ENCODE measurements at places on chromosomes 2 and 18.
A peak's percentile ranks its signal among the peaks of the same experiment; 100 is the strongest.

GRCh38 chr2:33298233-33298632 lies 178.2 kb upstream of the RASGRP3 start:
- no peak for DNase-seq

DNA sequence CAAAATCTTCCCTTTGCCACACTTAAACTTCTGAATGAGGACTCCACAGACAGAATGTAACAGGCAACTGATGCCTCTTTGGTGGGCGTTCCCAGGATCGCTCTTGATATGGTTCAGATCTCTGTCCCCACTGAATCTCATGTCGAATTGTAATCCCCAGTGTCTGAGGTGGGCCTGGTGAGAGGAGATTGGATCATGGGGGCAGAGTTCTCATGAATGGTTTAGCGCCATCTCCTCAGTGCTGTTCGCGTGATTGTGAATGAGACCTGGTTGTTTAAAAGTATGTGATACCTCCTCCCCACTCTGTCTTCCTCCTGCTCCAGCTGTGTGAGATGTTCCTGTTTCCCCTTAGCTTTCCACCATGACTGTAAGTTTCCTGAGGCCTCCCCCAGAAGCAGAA lies 111.1 kb upstream of the SLC66A3 start:
- DNase-seq: no peak

GRCh38 chr2:114373591-114373990 lies 68.8 kb upstream of the DPP10 start:
- DNase-seq: no peak

DNA sequence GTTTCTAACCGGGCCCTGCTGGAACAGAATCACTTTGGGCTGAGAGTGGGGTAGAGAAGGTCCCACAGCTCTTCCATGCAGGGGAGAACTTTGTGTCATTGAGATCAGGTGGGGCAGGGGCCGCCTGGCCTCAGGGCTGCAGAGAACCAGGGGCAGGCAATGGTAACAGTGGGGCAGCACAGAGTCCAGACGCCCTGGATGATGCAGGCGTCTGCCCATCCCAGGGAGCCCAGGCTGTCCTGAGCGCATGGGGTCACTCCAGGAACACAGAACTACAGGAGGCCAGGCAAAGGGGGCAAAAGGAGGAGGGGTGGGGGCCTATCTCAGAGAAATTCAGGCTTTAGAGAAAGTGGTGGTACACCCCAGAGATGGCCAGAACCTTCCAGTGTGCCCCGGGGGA lies 121.3 kb downstream of the NDUFA10 start:
- no peak for DNase-seq

- DNase-seq: peak; percentile 11
Measured at GRCh38 chr2:214103276-214104001, 307.4 kb upstream of the VWC2L start.

DNA sequence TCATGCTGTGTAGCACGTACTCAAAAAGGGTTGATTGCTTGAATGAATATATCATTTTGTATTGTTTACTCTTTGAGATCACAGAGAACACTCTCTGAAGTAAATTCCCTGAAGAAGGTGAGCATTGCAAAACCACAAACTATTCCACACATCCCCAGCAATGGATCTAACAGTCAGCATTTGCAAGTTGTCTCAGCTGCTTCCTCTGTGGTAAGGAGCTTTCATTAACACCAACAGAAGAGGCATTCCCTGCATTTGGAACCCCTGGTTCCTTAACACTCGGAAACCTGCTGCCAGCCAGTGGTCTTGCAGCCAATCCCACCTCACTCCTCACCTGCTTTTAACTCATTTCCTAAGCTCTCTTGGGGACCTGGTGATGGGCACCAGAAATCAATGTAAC lies 108.4 kb downstream of the IRS1 start:
- no peak for DNase-seq

DNA sequence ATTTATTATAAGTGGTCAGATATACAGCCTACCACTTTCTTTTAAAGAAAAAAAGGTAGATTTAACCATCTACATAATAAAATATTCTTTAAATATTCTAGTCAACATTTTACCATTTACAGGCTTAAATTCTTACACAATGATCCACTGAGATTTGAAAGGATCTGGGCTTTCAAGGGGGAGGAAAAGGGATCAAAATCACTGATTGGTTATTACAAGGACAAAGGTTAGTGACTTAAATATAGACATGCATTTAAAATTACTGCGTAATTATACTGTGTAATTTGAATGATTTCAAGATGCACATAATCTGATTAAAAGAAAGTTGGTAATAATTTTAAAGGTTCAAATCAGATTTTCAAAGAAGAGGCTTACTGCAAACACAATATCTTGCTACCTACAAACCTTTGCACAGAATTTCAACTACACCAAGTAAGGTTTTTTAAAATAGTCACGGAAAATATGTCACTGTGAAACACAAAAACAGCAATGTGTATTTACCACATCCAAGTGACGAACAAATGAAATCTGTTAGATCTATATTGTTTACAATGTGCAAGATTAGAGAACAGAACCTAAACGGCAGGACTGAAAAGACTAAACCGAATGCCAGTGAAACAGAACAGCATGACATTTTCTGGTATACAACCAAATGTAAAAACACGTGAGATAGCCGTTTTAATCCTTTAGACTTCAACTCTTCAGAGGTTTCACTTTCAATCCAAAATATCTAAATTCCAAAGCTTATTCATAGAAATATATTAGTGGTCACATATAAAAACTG lies 40.8 kb downstream of the RTN4 start:
- DNase-seq: peak; percentile 14

DNA sequence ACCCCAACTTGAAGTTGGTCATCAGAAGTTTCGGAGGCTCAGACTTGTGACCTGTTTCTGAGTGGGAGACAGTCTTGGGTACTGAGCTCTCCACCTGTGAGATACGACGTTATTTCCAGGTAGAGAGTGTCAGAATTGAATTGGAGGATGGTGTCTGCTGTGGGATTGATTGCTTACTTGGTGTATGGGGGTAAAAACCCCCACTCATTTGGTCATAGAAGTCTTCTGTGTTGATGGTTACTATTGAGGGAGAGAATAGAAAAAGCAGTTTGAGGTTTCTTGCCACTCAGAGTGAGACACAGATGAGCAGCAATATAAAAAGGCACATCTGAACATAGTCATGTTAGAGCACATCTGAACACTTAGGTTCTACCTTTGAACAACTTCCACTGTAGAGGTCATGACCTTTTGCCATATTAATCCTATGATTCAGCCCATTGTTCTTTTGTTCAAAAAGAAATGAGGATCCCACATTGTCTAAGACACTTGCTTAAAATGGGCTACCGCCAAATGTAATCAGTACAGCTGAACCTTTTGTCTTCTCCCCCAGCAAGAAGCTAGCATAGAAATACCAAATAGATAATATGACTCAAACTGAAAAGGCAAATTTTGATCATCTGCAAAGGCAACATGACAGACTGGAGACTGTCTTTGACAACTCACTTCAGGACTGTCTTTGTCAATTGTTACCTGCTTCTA lies 73.3 kb downstream of the NAB1 start:
- no peak for DNase-seq

- DNase-seq: no peak
Measured at GRCh38 chr2:132503701-132504100, 87.1 kb downstream of the GPR39 start.

Measured in spinal cord (tissue), 10 donors.